Smooth muscle cell of the brain vasculature (primary cell): ENCODE measurements at places on chromosomes 11 and 22.

GRCh38 chr11:134345237-134345550 lies 13.4 kb downstream of the GLB1L2 start:
- no peak for DNase-seq

DNA sequence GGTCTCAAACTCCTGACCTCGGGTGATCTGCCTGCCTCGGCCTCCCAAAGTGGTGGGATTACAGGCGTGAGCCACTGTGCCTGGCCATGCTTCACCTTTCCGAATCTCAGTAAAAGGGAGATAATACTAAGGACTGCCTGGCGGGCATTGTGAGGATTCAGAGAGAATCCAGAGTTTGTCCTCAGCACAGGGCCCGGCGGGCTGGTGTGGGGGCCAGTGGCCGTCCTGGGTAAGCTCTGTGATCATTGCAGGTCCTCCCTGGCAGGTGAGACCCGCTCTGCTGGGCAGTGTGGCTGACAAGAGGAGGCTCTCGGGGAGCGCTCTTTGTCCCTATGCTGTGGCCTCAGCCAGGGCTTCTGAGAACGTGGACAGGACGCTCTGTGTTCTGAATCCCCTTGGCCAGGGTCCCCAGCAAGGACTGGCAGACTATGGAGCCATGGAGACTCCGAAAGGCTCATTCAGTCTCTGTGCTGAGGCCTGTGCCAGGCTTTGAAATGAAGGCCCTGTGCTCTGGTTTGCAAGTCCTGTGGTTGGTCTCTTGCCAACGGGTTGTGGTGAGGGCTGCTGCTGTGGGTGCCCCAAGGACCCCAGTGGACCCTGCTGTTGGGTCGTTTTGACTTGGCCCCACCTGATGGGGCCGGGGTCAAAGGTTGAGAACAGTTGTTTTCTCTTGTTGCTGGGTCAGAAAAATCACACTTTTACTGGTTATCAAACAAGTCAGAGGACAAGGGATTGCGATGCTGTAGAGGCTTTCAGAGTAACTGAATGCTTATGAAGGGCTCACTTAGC lies 2.1 kb downstream of the TPCN2 start:
- DNase-seq, result no peak

- DNase-seq, result no peak
Measured at GRCh38 chr11:71316701-71317100, 64.3 kb upstream of the SHANK2 start.

GRCh38 chr22:37163575-37164504 lies 14.1 kb upstream of the IL2RB start:
- DNase-seq, result no peak

GRCh38 chr11:45834298-45834756 lies 12.9 kb upstream of the CRY2 start:
- no peak for DNase-seq

GRCh38 chr22:26097840-26098239 lies 71.4 kb upstream of the SEZ6L start:
- no peak for DNase-seq

DNA sequence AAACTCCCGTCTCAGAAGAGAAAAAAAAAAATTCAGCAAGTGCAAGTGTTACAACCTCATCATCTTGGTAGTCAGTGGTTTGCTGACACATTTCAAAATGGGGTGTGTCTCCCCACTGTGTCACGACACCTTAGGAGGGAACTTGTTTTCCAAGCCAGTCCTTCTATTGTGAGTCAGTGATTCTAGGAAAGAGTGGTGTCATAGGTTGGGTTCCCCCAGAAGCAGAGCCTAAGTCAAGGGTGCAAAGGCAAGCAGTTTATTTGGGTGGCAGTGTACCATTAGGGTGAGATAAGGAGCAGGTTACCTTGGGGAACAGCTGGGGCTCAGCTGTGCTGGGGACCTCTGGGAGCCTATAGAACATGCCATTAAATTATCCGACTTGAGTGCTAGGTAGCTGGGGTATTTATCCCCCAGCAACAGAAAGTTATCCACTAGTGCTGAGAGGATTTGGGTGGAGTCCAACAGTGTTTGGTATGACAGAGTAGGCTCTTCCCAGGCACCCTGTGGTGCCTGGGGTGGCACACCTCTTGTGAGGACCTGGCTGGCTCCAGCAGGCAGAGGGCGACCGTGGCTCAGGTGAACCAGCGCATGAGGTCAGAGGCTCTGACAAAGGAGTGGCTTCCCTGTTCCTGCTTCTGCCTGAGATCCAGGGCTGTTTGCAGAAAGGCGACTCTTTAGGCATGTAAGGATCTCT lies 41.7 kb downstream of the KIAA1671 start:
- DNase-seq, result no peak

DNA sequence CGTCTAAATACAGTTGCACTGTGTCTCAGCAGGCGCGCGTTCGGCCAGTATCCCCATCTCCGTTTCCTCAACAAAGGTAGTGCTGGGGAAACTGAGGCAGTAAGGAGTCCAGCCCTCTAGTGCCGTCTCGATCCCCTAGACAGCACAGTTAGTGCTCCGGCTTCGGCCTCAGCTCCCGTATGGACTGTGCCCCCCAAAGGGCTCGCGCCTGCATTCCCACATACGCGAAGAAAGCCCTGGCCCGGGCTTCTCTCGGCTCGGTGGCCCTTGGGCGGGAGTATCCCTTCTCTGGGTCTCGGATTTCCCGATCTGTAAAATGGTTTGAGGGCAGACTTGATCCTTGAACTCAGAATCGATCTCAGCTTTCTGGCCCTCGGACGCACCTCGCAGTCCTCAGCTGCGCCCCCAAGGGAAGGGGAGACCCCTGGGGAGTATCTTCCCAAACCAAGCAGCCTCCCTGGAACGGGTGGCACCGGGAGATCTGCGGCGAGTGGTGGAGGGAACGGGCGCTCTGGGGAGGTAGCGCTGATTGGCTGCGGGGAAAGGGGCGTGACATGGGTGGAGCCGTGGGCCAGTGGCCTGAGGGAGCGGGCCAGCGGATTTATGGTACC lies 759 bp upstream of the PEX16 start:
- no peak for DNase-seq

DNA sequence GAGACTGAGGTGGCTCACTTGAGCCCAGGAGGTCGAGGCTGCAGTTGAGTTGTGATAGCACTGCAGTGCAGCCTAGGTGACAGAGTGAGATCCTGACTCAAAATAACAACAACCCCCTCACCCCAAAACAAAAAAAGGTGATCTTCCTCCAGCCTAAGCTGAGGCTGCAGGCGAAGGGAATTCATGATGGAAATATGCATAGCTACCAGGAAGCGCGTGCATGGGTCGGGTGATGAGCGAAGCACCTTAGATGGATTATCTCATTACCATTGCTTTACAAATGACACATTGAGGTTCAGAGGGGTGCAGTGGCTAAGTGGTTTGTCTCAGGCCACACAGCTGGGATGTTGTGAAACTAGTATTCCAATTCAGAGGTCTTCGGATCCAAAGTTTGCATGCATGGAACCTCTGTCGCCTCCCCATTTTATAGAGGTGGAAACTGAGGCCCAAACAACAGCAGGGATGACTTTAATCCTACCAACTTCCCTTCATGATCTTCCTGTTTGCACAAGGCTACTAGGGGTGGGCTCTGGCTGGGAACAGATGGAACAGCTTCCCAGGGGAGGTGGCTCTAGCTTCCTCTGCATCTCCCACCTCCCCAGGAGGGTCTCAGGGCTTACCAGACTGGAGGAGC lies 4.6 kb downstream of the SLC29A2 start:
- DNase-seq, result no peak

- no peak for DNase-seq
Measured at GRCh38 chr22:25818541-25818940, 76.6 kb downstream of the MYO18B start.

DNA sequence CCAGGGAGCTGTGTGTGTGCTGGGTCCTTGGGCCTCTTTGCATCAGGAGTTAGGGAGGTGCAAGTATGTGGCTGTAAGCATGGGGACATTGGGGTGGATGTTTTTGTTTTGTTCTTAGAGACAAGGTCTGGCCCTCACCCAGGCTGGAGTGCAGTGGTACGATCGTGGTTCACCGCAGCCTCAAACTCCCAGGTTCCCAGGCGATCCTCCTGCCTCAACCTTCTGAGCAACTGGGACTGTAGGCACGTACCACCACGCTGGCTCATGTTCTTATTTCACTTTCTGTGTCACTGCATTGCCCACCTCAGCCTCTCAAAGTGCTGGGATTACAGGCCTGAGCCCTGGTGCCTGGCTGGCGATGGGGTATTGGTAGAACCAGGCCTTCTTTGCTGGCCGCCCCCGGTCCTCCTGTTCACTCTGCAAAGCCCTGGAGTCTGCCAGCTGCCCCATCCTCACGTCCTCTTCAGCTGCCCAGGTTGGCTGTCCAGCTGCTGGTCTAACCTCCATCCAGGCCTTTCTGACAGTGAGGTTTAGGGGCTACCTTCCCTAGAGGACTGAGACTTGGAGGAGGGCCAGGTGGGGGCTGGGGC lies 851 bp upstream of the GRAMD4 start:
- no peak for DNase-seq

- no peak for DNase-seq
Measured at GRCh38 chr11:118565051-118565450, 680 bp downstream of the IFT46 start.

DNA sequence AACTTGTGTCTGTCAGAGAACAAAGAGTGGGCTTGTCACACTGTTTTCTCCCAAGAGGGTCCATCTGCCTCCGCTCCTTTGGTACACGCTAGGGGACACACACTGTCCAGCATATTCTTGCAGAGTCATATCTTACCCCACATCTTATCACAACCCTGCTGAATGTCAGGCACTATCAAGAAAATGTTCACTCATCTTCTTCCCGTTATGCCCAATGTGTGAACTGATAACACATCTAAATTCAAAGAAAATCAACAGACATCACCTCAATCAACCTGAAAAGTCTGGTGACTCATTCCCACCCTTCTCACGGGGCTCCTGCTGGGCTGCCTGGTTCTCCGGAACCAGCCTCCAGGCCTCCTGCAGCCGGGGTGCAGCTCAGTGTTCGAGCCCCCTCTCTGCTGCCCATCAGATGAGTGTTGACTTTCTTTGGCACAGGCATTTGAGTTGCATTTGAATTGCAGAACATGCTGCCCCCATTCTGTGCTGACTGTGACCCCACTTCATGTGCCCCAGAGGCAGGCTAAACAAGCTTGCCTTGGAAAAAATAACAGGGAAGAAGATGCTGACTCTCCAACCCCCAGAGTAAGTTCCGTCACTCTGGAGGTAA lies 19.4 kb downstream of the GRAP2 start:
- DNase-seq, result no peak

DNA sequence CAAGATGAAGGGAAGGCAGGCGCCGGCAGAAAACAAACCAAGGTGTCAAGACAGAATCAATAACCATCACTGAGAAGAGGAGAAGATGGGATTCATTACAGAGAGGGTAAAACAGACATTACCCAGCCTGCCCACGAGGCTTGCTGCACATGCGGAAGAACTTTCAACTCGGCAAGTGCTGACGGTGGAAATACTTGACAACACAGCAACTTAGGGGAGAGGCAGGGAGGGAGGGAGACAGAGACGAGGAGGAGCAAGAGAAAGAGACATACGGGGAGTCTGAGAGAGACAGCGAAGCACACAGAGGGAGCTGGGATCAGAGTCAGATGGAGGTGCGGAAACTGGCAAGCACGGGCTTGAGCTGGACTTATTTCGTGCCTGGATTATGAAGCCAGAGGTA lies 129.3 kb upstream of the NECTIN1 start:
- no peak for DNase-seq

GRCh38 chr11:65381716-65382032 lies 772 bp downstream of the SLC25A45 start:
- no peak for DNase-seq

DNA sequence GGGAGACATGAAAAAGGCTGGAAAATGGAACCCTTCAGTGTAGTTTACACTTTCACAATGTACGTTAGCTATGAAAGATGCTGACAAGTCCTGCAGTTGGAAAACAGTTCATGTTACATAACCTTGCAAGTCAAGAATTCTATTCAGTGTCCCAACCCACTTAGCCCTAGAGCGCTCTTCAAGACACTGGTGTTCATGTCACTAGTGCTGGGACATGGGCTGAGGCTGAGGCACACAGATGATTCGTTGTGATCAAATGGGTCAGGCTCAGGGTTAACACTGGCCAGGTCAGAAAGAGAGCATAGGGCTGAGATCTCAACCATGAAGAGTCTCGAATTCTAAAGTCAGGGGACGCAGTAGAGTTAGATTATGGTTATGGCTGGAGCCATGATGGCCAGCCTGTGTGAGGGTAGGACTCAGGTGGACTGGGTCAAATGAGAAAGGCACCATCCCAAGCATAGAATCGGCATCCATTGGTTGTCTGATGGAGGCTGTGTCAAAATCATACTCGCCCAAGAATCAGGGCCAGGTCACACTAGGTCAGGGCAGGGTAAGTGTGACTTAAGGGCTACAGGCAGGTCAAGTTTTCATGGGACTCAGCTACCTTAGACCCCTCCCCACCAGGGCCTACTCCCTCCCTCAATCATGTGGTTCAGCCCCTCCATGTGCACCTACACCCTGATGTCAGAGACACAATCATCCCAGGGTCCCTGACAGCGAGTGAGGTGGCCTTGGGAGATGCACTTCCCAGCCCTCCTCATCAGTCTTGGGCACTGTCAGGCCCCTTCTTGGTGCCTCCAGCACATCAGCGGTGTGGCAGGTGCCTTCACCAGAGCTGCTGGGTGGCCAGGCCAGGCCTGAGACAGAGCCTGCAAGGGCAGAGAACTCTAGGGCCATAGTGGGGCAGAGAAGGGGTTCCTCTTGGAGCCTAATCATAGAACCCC lies 20.2 kb downstream of the IGLL5 start:
- no peak for DNase-seq

DNA sequence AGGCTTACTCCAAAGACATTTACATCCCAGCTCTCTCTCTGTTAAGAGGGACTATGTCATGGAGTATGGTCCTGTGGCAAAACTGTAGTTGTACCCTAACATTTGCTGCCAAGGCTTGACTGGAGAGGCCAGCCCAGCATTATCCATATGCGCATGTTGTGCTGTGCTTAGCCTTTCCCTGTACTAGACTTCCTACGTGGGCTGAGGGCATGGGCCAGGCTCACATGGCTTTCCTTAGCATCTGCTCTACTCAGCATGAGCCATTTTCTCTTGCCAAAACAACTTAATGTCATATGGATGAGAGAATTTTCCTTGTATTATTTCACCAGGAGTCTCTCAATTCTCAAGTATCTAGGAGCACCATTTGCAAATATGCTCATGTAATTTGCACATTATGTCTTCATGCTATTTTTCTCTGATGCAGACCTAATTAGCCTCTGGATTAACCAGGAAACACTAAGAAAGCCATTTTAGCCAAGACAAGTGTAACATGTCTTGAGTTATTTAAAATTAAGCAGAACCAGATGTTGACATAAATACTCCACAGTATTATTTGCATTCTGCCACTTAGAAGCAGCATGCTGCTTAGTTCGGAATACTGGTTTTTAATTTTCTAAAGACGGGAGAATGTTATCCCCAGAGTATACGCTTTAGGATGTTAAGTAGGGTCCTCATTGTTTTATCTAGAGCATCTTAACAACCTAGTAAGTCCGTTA lies 71.7 kb upstream of the FAR1 start:
- no peak for DNase-seq
